Stimulated activated CD4-positive, alpha-beta T cell treated with anti-CD3 and anti-CD28 coated beads, Interleukin-12 subunit alpha, Interleukin-12 subunit beta, amount 100 ng/mL, for 4 hours (primary cell): ENCODE measurements at places on chromosomes 1 and 21.

DNA sequence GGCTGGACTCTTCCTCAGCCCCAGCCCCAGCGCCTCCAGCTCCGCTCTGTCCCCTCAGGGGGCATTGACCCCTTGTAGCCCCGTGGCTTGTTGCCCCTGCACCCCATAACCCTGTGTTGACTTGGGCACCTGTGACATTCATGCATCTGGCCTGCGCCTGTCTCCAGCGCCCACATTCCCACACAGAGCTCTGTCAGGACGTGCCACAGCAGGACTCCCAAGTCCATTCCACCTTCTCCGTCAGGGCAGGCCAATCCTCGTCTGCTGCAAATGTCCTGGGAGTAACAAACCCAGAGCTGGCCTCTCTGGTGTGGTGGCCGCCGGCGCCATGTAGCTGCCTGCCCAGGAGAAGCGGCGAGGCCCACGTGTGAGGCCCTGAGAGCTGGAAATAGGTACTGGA lies 60.6 kb downstream of the AGPAT3 start:
- DNase-seq: no peak

DNA sequence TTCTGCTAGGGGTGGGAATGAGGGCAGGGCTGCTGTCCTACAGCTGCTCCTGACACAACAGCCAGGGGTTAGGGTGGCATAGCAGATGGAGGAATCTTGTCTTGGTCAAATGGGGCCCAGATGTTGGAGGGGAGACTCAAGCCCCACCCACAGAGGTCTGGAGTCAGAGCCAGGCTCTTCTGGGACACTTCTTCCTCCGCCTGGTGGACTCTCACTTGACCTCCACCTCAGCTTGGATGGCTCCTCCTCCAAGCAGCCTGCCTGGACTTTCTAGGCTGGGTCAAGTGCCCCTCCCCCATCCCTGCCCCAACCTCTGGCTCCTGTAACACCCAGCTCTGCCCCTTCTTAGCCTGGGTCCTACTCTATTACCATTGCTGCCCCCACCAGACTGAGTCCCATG lies 35.5 kb downstream of the EPHA2 start:
- DNase-seq: no peak

- DNase-seq: no peak
Measured at GRCh38 chr1:81455481-81455880, 345.3 kb upstream of the ADGRL2 start.

DNA sequence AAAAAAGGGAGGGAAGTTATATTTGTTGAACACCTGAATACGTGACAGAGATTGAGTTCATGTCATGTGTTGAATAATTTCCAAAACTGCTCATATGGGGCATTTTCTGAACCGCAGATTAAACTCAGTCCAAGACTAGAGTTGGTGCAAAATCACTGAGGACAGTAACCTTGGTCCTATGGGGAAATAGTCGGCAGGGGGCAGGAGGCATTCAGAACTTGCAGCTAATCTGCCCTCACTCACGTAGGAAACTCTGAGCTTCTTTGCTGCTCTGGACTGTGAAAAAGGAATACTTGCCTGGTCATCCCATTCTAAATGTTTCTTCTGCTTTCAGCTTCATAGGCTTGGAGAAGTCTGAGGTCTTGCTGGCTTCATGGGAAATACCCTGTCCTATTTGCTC lies 228.3 kb upstream of the ZP4 start:
- DNase-seq: no peak

- DNase-seq: no peak
Measured at GRCh38 chr1:30275926-30276764, 447.2 kb downstream of the MATN1 start.

DNA sequence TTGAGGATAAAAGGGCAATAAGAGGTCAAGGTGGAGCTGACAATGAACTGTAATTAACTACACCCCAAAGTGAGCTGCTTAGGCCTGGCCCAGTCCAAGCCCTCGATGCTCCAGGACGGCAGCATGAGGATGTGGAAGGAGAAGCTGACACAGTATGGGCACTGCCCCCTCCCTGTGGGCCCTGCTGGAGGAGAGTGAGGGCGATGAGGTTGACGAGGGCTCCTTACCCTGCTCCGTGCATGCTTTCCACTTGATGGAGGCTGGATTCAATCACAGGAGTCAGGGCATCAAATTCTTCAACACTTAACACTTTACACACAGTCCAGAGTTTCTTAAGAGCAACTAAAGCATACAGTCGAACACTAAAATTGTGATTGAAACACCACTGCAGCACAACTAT lies 32.4 kb downstream of the COA6 start:
- DNase-seq: no peak

- DNase-seq: no peak
Measured at GRCh38 chr21:14088391-14088790, 122.4 kb downstream of the LIPI start.

DNA sequence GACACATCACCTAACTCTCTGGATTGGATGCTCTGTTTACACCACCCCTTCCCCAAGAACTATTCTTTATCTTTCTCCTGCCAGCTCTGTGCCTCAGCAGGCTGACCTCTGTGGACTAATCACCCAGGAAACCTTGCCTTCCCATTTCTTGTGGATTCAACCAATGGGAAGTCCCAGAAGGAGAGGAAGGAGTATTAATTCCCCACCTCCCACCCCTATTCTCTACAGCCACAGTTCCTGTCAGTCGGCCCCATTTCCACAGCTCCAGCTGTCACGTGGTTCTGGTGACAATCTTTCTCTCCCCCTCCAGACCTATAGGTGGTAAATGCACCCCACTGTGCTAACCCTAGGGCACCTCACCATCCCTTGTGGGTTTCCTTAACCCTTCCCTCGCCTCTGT lies 46.8 kb upstream of the SSBP3 start:
- no peak for DNase-seq

DNA sequence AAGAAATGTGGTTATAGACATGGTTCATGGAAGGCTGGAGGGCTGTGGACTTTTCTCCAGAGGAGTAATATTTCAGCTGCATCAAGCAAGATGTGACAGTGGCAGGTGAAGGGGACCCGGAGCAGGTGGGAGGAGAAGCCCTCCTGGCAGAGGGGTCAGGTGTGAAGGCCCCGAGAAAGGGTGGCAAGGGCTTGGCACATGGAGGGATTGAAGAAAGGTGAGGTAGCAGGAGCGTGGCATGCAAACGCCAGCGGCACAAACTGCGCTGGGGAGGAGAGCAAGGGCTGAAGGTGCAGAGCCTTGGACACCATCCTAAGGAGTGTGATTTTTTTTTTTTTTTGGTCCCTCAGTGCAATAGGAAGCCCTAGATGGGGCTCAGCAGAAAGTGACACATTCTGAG lies 244.6 kb downstream of the TOMM20 start:
- no peak for DNase-seq

DNA sequence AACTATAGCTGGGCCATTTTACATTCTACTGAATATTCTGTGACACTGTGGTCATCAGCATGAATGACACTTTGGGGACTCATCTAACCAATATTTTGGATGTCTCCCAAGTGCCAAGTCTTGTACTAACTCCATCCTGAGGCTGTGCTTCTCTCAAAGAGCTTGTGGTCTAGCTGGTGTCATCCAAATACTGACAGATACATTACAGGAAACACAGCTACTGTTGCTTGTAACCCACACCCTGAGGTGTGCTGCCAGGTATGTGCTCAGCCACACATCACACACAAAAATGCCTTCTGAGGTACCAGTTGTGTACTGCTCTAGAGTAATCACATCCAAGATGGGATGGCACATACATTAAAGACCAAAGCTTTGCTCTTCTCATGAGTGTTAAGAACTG lies 81.6 kb downstream of the ST6GALNAC5 start:
- no peak for DNase-seq

DNA sequence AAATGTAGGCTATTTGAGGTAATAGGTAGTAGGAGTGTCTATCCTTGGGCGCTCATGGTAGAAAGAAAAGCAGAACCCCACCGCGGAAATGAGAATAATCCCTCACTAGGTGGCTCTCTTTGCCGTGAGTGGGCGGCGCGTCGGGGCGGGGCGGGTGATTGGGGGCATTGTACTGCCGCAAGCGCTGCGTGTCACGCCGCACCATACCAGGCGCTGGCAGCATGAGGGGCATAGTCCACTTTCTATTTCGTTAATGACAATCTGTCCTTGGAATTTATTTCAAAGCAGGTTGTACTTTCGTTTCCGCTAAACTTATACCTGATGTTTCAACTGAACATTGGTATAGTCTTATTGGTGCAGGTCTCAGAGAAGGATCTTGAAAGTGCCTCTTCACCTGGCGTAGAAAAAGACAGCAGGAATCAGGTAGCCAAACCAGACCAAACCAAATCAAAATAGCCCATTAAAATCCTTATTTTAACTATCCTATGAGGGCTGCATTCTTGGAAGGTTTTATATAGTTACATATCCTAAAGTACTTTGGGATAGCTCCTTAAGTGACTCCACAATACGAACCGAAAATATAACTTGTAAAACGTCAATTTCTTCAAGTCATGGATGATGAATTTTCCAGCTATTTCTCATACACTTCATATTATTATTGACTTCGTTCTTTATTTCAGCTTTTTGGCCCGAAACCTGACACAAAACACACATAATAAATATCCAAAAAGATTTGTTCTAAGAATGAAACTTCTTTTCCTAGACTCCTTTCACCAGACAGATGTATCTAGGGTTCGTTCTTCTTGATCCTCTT lies 1.9 kb upstream of the SMG7 start:
- DNase-seq: peak; percentile 92

DNA sequence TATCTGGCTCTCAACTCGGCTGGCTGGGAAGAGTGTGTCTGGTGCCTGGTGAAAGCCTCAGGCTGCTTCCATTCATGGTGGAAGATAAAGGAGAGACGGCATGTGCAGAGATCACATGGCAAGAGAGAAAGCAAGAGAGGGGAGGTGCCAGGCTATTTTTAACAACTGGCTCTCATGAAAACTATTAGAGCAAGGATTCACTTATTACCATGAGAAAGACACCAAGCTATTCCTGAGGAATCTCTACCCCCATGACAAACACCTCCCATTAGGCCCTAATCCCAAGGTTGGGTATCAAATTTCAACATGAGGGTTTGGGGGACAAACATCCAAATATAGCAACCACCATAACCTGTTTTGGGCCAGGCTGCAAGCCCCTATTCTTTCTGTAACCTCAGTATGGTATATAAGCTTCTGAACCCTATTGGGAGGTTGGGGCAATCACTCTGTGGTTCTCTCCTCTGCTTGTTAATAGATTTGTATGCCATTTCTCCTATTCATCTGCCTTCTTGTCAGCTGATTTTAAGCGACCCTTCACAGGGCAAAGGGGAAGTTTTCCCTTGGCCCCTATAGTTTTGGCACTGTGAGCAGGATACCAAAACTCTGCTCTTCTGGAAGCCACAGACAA lies 179.0 kb upstream of the TNR start:
- no peak for DNase-seq

GRCh38 chr21:43879348-43880110 lies 14.5 kb downstream of the AGPAT3 start:
- no peak for DNase-seq

- no peak for DNase-seq
Measured at GRCh38 chr1:237032029-237032428, 10.0 kb upstream of the RYR2 start.

DNA sequence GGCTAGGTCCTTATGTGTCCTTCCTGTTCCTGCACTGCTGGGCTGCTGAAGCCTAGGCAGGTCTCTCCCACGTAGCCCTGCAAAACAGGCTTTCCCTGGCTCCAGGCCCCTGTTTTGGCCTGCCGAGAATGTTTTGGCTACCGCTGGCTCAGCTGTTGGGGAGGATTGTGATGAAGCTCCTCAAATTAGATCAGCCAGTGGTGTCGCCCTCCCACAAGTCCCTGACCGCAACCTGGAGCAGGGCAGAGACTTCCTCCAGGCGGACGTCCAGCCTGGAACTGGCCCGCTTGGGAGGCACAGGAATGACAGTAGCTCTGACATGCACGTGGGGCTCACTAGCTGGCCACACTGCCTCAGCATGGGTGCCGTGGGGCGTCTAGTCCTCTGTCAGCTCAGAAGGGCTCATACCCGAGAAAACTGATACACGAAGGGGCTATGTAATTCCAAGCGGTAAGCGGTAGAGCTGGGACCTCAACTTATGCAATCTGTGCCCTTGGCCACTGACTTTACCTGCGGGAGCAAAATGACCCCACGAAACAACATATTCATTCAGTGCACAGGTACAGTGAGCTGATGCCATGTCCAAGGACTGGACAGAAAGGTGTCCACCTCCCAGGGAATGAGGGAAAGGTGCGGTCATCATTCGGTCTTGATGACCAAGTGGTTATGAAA lies 26.6 kb downstream of the DHRS3 start:
- no peak for DNase-seq

DNA sequence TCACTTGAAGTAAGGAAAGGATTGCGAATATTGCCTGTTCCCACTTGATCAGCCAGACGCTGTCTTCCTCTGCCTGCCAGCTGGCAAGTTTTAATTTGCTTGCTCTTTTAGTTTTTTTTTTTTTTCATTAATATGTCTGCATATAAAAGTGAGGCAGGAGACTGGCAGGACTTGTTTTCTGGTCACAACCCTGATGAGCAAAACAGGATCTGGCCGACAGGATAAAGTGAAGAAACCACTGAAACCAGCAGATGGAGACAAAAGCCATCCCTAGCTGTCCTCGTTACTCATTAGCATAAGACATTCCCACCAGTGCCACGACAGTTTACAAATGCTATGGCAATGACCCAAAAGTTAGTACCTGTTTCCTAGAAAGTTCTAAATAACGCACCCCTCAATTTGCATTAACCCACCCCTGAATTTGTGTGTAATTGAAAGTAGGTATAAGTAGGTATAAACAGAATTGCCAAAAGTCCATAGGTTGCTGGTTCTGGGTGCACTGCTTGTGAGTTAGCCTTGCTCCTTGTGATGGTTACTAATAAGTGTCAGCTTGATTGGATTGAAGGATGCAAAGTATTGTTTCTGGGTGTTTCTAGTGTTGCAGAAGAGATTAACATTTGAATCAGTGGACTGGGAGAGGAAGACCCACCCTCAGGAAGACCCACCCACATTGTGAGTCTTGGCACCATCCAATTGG lies 60.8 kb downstream of the ZNF684 start:
- DNase-seq: no peak

DNA sequence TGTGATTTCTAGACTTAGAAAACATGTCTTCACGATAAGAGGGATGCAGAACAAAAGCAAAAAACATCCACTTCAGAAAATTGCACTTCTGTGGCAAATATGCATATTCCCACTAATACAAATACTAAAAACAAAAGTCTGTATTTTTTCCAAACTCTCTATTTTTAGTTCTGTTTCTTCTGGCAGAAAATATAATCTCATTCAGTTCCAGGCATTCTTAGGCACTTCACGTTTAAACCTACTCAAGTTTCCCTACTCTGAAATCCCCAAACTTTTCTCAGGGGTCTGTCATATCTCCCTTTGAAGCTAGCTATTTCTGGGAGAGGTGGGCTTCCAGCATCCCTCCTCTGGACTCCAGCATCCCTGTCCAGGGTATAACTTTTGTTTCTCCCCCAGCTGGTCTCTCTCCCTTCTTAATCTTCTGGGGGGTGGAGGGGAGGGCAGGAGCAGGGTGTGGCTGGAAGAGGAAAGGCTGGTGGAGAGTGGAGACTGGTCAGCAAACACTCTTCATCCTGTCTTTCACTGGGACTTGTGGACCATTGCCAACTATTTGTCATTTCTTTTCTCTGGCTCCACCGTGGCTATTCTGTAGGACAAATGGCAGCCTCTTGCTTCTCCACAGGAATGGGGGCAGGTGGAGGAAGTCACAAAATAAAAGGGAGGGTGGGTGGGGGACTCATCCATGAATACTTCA lies 19.6 kb upstream of the NCF2 start:
- no peak for DNase-seq

- no peak for DNase-seq
Measured at GRCh38 chr1:7519181-7519860, 251.8 kb upstream of the VAMP3 start.
